Left lung (tissue), 14 donors: ENCODE measurements at places on chromosomes 5 and 9.

DNA sequence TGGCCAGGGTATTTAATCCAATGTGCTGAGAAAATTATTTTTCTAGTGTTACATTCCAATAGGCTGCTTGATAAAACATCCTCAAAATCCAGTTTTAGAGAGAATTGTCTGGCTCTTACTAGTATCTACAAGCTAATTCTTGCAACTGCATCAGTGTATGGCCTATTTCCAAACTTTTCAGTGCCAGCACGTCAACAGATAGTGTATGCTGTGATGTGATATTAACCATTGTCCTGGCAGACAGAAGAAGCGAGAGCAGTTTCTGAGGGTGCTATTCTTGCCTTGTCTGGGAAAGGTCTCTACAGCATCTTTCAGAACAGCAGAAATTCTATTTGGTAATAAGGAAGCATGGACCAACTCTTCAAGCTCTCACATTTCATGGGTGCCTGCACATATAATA, 174.2 kb upstream of the CDH12 start:
- no peak for DNase-seq

DNA sequence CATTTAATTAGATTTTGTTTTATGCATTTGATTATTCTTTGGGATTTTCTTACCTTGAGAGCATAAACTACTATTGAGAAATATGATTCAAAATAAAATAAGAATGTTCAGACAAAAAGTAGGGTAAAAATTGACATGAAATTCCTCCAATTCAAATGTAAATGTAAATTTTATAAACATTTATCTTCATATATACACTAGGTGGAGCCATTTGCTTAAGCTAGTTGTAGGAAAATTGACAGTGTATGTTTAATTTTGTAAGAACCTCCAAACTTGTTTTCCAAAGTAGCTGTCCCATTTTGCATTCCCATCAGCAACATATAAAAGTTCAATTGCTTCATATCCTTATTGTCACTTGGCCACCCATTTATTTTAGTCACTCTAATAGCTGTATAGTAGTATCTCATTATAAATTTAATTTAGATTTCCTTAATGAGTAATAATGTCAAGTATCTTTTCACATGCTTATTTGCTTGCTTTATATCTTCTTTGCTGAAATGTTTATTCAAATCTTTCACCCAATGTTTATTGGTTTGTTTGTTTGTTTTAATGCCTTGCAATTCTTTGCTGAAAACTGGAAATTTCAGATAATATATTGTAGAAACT, 37.6 kb upstream of the SLCO6A1 start:
- DNase-seq = no peak

GRCh38 chr9:113532809-113533190, 69.3 kb downstream of the RGS3 start:
- DNase-seq = no peak

DNA sequence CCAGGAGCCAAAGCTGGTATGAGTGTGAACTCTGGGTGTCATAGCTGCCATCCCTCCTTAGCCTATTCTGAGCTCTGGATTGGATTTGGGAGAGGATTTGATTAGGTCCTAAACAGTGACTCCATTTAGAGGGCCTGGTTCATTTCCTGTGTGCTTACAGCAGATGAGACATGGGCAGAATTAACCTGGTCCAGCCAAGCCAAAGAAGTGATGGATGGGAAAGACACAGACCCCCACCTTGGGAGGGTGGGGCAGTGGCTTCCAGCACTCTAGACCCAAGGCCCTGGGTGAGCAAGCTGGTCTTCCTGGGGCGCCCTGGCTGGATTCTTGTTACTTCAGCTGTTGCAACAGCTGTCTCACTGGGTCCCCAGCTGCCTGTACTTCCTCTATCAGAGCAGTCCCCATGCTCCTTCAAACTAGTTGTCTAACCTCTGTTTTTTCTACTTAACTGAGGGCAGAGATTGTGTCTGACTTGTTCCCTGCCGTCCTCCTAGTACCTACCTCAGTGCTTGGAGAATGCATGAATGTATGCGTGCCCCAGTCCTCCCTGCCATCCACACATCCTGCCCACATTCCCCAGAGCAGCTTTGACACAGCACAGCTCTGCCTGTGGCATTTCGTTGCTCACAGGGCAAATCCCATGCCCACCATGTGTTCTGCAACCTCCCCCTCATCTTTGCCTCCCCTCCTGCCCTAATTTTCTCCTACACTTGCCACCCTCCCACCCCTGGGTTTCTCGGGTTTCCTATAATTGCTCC, 115.9 kb downstream of the RGS3 start:
- no peak for DNase-seq

DNA sequence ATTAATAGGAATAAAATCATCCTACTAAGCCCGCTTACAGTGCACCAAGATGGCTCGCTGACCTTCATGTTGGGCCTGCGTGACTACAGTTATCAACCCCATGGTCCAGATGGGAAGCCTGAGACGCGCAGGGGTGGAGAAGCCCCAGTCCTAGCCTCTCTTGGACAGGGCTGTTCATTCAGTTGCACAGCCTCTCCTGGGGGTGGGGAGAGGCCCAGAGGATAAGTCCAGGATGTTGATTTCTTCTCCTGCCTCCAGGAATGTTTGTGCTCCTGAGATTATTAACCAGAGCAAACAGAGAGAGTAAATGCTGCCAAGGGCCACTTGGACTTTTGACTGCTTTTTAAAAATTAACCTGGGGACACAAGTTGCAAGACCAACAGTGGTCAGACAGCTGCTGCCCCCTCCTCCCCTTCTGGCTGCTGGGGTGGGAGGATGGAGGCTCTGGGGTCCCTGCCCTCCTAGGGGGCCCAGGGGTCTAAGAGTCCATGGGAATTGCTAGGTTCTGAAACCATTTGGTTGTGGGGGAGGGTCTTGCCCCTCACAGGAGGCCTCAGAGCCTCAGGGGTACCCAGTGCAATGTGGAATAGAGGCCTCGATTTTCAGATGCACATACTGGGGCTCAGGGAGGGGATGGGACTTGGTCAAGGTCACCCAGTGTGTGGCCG, 2.8 kb upstream of the AMBP start:
- DNase-seq = no peak

GRCh38 chr9:105858877-105859276, 164.5 kb downstream of the TMEM38B start:
- DNase-seq = no peak

- DNase-seq = peak; percentile 28
Observed at GRCh38 chr5:109688630-109688969, 1.1 kb upstream of the MAN2A1 start.

DNA sequence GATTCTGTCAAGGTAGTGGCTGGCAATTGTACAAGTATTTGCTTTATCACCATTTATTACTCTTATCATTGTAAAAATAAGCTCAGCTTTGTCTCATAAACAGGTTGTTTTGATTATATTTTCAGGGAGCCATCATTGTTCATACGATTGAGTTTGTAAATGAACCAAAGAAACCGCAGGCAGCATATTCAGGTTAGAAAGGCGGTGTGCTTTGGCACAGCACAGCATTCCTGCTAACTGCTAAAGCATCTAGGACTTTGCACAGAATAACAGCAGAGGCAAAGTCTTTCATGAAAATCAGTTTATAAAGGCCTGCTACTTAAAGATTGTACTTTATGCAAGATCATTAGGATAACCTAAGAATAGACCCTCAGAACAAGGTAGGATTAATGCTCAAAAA, 281.5 kb upstream of the SLC24A2 start:
- no peak for DNase-seq

DNA sequence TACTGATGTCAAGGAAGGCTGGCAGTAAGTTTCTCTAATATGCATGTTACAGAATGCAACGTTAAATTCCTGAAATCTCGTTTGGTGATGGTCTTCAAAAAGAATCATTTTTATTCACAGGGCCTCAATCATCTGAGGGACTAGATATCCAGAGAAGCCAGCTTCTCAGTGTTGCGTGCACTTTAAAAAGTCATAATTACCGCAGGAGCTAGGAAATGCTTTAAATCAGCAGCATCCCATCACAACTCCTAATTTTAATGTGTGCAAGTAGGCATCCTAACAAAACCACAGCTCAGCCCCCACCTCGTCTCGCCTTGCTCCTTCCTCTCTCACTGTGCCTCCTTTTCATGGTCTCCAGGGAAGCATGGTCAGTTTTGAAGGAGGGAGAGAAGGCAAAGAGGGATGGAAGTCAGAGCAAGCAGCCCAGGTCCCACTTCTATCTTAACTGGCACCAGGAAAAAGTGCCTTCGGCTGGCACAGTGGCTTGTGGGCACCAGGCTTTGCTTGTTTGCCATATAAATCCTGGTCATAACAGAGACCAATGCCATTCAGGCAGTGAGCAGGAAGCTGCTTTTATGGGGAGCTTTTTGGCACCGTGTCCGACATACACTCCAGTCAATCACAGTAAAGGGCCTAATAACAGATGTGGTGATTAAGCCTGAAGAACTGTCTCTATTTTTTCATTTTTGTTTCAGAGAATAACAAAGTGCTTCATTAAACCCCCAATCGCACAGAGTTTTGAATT, 21.4 kb downstream of the MEGF10 start:
- DNase-seq = no peak

GRCh38 chr5:101677961-101678360, 618.1 kb downstream of the SLCO4C1 start:
- no peak for DNase-seq

GRCh38 chr5:56011835-56012234, 17.1 kb upstream of the IL6ST start:
- no peak for DNase-seq

GRCh38 chr5:39700523-39700922, 275.7 kb upstream of the DAB2 start:
- DNase-seq = no peak

DNA sequence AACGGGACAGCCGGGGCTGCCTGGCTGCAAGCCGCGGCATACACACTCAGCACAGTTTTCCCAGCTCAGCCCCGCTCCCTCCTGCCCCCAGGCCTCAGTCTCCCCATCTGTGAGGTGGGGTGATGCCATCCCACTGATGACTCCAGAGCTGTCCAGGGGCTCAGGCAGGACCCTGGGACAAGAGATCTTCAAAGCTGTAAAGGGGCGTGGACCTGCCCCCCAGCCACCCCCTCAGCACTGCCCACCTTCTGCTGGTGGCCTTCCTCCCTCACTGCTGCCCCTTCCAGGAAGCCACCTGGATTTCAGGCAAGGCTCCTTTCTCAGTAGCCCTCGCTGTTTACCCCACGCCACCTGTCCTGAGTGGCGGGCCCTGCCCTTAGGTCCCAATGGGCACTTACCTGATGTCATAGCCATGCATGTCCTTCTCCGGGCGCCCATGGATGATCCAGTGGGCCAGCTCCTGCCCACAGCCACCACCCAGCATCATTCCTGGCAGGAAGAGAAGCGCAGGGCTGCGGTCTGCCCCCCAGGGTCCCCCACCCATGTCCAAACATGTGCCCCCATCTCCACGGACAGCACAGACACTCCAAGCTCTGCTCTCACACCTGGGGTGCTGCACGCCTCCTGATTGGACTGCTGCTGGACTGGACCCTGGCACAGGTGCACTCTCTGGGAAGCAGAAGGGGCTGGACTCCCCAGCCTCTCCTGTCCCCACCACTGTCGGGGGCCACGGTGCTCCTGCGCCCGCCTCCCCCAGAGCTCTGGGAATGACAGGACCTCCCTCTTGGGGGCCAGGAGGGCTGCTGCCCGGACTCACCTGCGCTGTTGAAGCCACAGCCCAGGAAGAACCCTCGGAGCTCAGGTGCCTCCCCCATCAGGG, 25.7 kb downstream of the SARDH start:
- DNase-seq = no peak

DNA sequence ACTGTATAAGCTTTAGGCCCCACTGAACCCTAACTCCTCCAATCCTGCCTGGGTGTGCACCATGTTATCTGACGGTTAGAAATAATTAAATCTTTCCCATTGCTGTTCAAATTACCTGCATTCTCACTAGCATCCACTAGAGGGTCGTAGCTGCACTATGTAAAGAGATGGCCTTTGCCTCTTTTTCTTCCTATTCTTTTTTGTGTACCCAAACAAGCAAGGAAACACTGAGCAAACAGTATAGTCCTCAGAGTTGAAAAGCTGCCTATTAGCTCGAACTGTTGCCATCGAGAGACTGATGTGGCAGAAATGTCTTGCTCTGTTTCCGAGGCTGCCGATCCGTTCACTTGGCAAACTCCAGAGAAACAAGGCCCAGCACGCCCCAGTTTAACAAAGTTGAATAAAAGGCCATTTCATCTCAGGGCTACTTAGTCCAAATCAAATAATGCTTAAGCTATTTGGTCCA, 163.8 kb upstream of the TRPM3 start:
- DNase-seq = no peak

GRCh38 chr5:83253720-83254119, 176.4 kb downstream of the XRCC4 start:
- no peak for DNase-seq

GRCh38 chr9:36093384-36093783, 43.1 kb upstream of the GLIPR2 start:
- no peak for DNase-seq

DNA sequence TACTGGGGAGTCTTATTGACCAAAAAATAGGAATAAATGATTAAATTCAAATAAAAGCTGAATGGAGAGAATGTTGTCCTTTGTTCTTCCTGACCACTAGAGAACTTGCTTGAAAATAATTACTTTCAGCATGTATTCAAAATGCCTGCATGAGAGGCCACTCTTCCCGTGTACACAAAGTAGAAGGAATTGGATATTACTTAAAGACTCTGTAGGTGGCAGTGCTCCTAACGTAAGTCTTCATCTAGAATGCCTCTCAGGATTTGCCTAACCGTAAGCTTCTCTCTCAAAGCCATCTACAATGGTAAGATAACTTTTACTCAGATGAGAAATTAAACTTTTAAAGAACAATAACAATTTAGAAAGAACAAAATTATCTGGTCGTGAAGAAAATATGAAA, 620.0 kb upstream of the CCNG1 start:
- DNase-seq = no peak

GRCh38 chr5:167565189-167565954, 726.1 kb upstream of the WWC1 start:
- no peak for DNase-seq

GRCh38 chr9:108336575-108336974, 519.2 kb downstream of the ACTL7B start:
- no peak for DNase-seq

GRCh38 chr9:68552700-68553476, 12.2 kb upstream of the TMEM252 start:
- no peak for DNase-seq

GRCh38 chr5:87263498-87263897, 4.2 kb upstream of the RASA1 start:
- DNase-seq = no peak

DNA sequence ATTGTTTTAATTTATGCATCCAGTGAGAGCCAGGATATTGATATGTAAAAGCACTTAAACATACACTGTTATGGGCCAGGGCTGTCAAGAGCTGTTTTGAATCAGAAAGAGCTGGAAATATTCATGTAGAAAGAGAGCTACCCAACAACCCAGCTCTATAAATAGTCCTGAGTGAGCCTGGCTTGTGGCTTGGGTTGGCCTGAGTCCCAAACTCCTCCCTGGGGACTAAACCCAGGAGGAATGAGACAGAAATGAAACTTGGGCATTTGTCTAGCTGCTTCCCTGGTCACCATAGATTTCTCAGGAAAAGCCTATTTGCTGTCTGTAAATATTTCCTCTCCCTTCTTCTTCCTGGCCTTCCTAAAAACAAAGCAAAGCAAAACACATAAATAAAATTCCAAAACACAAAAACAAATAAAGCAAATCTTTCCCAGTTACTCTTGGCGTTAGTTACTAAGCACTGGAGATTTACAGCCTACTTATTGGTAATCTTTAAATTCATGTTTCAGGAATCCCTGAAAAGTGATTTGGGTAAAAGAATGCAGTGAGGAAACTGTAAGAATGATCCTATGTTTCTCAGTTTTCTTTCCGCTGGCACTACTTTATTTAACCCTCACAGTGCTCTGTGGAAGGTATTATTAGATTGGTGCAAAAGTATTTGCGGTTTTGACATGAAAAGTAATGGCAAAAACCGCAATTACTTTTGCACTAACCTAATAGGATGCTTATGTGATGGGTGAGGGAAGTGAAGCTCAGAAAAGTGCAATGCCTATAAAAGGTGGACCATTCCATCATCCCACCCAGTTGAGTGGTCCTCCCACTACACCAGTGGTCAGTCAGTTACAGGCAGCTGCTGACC, 111.8 kb downstream of the CARTPT start:
- peak; percentile 86 for DNase-seq
